ENCODE measurements at places on chromosomes 12 and 14.
A peak's percentile ranks its signal among the peaks of the same experiment; 100 is the strongest.

GRCh38 chr12:98408681-98409080 lies 106.7 kb upstream of the TMPO start:
- DNase-seq: no peak

GRCh38 chr14:73731111-73731510 lies 16.9 kb upstream of the PNMA1 start:
- no peak for DNase-seq

- DNase-seq: no peak
Measured at GRCh38 chr12:53338017-53338416, 1.9 kb upstream of the SP7 start.

DNA sequence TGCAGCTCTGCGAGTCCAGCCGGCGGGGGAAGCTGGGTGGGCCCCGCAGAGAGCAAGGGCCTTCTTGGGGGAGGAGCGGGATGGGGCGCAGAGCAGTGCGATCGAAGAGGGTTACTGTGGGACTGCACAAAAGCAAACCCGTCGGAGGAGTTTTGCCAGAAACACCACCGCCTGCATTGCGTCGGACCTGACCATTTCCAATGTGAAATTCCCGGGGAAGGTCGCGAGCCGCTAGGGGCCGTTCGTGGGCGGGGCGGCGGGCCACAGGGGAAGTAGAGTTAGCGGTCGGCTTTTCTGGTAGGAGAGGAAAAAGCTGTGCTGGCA lies 333 bp upstream of the KCNA1 start:
- DNase-seq: no peak

- no peak for DNase-seq
Measured at GRCh38 chr12:76470028-76470939, 89.3 kb downstream of the OSBPL8 start.

- DNase-seq: no peak
Measured at GRCh38 chr14:96568621-96569020, 66.4 kb downstream of the PAPOLA start.

- peak; percentile 78 for DNase-seq
Measured at GRCh38 chr14:90827919-90828610, 11.8 kb upstream of the TTC7B start.

DNA sequence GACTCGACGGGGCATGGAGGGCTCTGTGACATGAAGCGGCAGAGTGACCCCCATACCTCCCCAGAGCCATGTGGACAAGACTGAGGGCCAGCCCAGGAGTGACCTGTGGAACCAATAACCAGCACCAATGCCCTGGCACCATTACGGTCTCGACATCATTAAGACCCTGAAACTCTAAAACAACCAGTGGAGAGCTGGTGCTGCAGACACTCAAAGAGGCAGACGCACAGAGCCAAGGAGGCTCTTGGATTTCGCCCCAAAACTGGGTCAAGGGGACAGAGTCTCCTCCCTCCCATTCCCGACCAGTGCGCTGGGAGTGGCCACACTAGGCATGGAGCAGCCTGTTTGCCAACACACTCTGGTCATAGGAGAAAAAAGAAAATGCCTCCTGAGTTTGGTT lies 41.6 kb upstream of the VASH1 start:
- DNase-seq: no peak

- no peak for DNase-seq
Measured at GRCh38 chr12:109466821-109467220, 10.3 kb downstream of the KCTD10 start.

GRCh38 chr14:94284221-94284620 lies 8.8 kb downstream of the SERPINA10 start:
- no peak for DNase-seq

GRCh38 chr12:32435921-32436705 lies 36.8 kb downstream of the FGD4 start:
- no peak for DNase-seq

DNA sequence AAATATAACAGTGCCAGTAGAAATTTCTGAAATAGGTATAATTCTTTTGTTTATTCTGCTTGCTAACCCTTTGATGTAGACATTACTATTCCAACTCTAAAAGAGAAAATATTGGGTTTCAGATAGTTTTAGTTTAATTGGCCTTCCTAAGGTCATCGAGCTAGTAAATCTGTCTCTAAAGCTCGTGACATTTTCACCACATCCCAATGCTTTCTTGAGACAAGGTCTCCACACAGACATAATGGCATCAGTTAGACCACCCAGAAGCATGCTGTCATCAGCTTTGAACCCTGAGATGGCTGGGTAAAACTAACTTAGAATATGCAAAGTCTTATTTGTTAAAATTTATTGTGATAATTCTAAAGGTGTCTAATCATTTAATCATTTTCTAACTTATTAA lies 52.0 kb downstream of the PIK3C2G start:
- DNase-seq: no peak

All from NAMALWA (cell line).